T-helper 2 cell (primary cell): ENCODE measurements at places on chromosomes 12 and 14.

GRCh38 chr12:91171476-91171875 is 11.1 kb downstream of the DCN start:
- DNase-seq, result no peak

DNA sequence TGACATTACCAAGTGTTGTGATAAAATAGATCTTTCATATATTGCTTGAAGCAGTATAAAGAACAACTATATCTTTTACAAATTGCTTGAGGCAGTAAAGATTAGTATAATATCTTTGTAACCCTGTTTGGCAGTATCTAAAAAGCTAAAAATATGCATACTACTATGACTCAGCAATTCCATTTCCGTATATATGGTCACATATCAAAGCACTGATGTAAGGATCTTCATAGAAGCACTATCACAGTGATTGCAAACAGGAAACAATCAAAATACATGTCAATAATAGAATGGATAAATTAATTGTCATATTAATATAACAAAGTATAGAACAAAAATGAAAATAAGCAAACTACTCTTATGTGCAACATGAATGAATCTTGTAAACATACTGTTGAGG is 158.4 kb upstream of the IGF1 start:
- DNase-seq, result no peak

DNA sequence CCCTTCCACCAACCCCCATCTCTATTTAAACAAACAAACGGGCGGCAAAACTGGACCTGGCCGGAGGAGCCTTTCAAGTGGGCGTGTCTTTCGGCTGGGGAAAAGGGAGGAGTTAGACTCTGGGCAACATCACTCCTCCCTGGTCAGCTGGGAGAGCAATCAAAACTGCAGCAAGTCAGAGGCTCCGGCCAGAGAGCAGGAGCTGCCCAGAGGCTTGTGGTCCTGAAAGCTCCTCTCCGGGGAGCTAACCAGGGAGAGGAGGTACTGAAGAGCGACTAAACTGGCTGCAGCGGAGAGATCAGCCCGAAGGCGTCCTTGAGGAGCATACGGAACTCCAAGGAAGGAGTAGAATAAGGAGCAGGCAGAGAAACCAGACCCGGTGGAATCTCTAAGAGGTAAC is at the start of gene NEUROD4:
TSS of gene NEUROD4 (plus strand) at position 191 of the 400 bp plus-strand sequence. CDS start 6,466 bp downstream, outside the sequence.
- peak; percentile 18 for DNase-seq

GRCh38 chr14:57760896-57761295 is 105.0 kb downstream of the SLC35F4 start:
- no peak for DNase-seq

DNA sequence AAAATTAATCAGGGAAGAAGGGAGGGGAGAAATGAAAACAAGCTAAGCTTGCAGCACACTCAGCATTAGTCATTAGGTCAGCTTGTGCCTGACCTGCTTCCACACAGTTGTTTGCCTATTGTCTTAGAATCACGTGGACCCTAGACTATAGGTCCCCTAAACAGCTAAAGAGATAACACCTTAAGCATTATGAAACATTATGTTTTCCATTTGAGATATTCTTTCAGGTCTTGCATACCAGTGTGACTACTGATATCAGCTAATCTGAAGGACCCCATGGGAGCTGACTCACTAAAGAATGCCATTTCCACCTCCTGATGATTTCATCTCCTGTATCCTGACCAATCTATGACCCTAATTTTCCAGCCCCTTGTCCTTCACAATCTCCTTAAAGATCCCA is 154.1 kb upstream of the FUT8 start:
- no peak for DNase-seq

GRCh38 chr12:71233083-71233482 is 75.3 kb upstream of the TSPAN8 start:
- DNase-seq, result no peak

DNA sequence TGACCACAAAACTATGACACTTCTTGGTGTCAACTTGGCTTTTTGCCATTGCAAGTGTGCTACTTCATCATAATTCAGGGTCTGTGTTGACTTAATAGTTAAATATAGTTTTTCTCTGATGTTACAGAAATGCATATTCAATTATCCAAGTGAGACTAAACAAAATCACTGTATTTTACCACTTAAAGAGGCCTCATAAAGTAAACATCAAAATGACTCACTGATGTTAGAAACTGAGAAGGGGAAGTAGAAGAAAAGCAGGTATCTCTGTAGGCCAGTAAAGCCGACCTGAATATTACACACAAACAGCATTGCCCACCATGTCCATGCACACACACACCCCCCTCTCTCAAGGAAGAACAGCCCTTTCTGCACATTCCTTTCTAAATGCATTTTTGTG is 55.4 kb downstream of the RPAP3 start:
- DNase-seq, result no peak

- DNase-seq, result peak; percentile 57
Measured at GRCh38 chr14:74085828-74086227, 1.1 kb downstream of the LIN52 start.

DNA sequence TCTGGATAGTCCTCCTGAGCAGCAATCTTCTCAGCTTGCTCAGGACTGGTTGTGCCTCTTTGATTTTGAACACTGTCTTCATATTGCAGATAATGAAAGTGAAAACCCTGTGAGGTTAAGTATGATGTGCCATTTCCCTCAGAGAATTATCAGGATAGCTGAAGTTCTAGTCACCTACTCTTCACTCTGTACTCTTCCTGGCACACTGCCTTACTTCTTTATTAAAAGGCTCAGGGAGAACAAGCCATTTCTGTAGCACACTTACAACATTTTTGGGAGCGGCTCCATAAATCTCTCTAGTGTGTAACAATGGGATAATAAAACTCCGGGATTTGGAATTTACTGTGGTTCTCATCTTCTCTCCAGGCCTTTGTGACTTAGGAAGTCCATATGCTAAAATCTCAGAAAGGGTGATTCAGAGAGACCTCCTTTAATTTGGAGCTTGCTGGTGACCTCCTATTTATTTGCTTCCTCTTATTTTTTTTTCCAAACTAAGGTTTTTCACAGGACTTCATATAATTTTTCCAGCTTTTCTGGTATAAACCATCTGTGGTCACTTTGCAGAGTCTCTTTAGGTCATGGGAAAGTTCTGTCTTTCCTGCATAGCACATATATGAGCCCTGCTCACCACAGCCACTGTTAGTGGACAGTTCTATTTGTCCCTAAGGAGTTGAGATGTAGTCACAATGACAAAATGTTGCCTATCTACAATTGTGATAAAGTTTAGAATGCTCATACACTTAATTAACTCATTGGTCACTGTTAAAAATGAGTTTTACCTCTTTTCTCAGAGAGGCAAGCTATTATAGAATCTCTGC is 53.5 kb upstream of the LDHB start:
- no peak for DNase-seq

DNA sequence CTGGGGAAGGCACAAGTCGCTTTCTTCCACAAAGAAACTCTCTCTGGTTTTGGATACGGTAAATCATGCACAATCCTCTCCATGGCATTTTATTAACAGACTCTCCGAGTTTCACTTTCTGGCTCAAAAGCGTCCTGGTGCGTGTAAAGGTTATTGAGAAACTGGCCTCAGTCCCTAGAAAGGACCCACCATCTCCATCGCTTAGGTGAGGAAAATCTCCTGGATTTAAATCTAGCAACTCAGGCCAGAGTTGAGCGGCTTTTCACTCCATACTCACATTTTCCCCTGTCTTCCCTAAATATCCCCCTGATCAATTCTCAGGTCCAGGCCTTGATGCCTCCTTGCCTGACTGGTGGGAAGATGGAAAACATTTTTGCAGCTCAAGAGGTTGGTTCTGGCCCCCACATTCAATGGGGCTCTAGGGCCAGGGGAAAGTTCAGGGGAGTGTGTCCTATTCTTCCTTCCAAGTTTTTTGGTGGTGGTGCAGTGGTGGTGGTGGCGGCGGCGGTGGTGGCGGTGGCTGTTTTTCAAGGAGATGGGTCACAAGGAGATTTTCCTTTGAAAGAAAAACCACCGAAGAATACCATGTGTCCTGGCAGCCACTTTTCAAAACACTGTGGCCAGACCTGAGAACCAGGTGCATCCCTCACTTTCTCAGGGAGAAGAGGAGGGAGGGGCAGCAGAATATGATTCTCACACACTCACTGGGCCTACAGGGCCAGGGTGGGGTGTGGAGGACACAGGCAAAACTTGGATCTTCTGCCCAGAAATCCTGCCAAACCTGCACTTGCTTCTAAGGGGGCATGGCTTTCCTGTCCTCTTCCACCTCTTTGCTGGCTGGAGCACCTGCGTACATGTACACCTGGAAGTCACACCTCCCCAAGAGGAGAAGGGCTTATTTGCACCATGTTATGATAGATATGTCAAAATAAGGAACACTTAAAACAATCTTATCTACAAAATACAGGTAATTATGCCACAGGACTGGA is 46.7 kb upstream of the PNMA1 start:
- no peak for DNase-seq

DNA sequence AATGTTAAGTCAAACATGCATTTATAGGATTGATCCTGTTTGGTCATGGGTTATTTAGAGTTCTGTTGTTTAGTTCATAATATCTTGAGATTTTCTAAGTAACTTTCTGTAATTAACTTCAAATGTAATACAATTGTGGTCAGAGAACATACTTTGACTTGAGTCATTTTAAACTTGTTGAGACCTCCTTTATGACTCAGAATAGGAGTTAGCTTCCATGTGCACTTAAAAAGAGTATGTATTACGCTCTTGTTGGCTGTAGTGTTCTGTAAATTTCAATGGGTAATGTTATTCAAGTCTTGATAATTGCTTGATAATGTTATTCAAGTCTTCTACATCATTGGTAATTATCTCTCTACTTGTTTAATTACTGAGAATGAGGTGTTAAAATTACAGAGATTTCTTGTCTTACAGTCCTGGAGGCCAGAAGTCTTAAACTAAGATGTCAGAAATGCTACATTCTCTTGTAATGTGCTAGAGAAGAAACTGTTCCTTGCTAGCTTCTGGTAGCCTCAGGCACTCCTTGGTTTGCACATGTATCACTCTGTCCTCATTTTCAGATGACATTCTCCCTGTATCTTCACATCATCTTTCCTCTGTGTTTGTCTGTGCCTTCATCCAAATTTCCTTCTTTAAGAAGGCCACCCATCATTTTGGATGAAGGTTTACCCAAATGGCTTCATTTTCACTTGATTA is 197.3 kb downstream of the TMTC3 start:
- no peak for DNase-seq

- DNase-seq, result no peak
Measured at GRCh38 chr12:57582440-57582839, 8.6 kb upstream of the PIP4K2C start.

- DNase-seq, result no peak
Measured at GRCh38 chr14:73235531-73236155, 1.7 kb upstream of the PAPLN start.

GRCh38 chr14:98059106-98059505 is 1212.9 kb downstream of the BCL11B start:
- no peak for DNase-seq

GRCh38 chr12:11654338-11654737 is 4.9 kb downstream of the ETV6 start:
- no peak for DNase-seq

- no peak for DNase-seq
Measured at GRCh38 chr12:89514751-89515150, 9.8 kb downstream of the GALNT4 start.

DNA sequence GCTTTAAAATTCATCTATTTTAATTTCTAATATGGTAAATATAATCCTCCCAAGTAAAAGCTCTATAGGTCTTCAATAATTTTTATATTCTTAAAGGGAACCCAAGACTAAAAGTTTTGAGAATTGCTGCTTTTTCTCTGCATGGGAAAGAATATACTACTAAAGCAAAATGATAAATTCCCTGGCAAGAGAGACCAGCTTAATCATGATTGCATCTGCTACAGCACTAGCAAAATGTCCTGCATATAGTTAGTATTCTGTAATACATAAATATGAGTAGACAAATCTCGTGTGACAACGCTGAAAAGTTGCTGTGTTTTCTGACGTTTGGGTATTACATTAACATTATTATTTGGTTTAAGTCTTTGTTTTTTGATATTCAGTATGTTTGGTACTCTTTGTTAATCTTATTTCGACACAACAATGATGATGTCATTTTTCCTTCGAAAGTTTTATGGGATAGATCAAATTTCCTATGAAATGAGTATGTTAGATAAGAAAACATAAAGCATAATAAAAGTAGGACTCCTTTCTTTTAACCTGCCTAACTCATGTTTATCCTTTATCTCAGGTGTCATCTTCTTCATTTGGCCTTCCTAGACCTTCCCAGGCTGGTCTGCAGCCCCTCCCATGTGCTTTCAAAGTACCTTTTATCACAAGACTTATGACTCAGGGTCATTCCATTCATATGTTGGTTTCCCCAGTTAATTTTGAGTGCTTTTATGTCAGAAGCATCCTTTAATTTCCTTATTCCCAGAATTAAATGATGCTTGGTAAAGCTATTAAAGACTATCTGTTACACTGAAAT is 321.9 kb downstream of the RAD51B start:
- no peak for DNase-seq

- no peak for DNase-seq
Measured at GRCh38 chr14:64970041-64970440, 2.1 kb downstream of the RAB15 start.

DNA sequence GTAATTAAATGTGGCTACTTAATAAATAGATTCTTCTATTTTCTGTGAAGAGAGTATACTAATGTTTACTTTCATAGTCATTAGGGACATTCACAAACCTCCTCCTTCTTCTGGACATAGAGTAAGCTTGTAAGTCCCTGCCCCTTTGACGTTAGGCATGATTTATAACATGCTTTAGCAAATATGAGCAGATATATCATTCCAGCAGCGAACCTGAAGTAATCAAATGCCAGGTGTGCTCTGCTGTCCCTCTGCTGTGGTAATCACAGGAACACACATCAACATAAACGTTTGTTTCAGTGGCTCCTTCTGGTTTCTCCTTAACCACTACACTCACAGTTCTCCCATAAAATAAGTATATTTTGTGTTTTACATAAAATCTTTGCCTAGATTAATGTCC is 961.8 kb downstream of the FLRT2 start:
- DNase-seq, result no peak

DNA sequence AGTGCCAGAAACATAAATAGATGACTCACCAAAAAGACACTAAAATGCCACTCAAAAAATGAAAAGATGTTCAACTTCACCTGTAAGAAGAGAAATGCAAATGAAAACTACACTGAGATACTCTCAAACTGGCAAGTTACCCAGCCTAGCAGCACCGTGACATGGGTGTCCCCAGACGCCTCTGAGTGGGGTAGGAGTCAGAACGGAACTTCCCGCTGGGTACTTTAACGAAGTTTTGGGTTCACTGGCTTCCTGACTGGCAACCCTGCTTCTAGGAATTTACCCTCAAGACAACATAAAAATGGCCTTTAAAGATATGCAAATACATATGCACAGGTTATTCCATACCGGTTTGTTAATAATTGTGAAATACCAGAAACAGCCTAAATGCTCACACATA is 52.6 kb downstream of the RIMBP2 start:
- no peak for DNase-seq

- DNase-seq, result no peak
Measured at GRCh38 chr14:92988786-92989755, 66.1 kb downstream of the CHGA start.

- DNase-seq, result no peak
Measured at GRCh38 chr14:37420622-37421021, 174.4 kb downstream of the FOXA1 start.

- peak; percentile 22 for DNase-seq
Measured at GRCh38 chr14:58299401-58300330, 1.3 kb downstream of the ARID4A start.
